ENCODE measurements at places on chromosomes 7 and 10.

- peak; percentile 21 for DNase-seq
Measured at GRCh38 chr7:100190048-100190711, 12.5 kb downstream of the STAG3 start.

GRCh38 chr7:102840404-102840803, 72.4 kb upstream of the LRRC17 start:
- no peak for DNase-seq

DNA sequence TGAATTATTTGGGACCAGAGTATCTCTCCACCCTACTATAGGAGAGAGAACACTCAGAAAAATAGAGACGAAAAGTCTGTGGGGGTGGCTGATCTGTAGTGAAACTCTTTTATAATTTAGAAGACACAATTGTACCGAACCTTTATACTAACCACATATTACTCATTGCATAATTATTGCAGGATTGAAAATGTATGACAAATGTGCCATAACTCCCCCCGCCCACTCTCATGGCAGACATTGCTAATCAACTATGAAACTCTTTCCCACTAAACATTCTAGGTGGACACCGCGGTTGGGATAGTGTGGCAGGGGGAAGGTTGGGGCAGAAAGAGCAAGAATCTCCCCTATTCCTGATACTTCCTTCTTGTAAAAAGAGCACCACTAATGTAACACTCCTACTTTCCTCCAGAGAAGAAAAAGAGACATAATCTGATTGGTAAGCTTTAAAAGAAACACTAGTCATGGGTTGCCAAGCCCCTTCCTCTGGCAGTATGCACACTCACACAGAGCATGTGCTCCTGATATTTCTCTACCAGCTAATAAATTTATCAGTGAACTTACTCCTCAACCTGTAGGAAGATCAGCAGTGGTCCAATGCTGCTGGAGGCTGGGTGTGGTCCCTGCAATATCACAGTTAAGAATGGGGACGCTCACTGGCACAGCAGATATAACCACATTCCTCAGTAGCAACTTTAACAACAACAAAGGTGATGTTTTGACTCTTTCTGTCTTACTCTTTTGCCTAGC, 18.7 kb upstream of the ARID5B start:
- DNase-seq: no peak

GRCh38 chr10:121942749-121943416, 15.1 kb upstream of the ATE1 start:
- peak; percentile 95 for DNase-seq

DNA sequence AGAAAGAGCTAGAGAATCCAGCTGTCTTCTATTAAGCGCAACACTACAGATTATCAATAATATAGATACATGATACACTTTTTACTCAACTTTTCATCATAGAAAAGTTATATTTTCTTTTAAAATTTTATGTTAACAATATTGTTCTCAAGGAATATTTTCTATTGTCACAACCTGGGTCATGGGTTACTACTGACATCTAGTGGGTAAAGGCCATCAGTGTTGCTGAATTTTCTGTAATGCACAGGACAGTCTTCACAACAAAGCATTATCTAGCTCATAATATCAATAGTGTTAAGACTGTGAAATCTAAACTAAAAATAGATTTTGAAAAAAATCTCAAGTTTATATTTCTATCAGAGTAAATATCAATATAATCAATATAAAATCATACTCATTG, 209.8 kb downstream of the ZNF33B start:
- DNase-seq: peak; percentile 7

- DNase-seq: no peak
Measured at GRCh38 chr7:142807855-142808460, 37.2 kb downstream of the PRSS2 start.

DNA sequence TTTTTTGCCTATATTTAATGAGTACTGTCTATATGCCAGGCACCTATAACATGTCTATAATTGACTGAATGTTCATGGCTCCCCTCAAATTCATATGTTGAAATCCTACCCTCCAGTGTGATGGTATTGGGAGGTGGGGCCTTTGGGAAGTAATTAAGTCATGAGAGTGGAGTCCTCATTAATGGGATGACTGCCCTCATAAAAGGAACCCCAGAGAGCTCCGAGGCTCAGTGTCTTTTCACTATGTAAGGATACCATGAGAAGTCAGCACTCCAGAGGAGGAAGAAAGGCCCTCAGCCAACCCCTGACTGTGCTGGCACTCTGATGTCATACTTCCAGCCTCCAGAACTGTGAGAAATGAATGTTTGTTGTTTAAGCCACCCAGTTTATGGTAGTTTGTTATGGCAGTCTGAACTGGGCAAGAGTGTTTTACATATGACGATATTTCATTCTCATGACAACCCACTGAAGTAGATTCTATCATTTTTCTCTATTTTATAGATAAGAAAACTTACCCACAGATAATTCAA, 61.1 kb upstream of the PCGF5 start:
- DNase-seq: no peak

DNA sequence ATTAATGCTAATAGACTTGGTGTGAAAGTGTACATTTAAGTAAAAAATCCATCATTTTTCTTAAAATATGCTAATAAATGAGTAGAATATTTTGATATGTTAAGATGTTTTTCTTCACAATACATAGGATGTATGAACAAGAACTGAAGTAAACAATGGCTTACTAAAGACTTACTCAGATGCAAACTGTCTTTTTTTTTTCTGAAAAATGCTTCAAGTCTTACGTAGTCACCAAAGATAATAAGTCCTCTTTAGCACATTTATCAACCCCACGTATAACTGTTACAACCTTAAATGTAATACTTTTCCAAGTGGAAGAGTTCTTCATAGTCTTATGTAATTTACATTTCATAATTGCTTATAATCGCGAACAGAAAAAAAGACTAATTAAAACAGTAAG, 54.8 kb downstream of the MDFIC start:
- DNase-seq: peak; percentile 28

DNA sequence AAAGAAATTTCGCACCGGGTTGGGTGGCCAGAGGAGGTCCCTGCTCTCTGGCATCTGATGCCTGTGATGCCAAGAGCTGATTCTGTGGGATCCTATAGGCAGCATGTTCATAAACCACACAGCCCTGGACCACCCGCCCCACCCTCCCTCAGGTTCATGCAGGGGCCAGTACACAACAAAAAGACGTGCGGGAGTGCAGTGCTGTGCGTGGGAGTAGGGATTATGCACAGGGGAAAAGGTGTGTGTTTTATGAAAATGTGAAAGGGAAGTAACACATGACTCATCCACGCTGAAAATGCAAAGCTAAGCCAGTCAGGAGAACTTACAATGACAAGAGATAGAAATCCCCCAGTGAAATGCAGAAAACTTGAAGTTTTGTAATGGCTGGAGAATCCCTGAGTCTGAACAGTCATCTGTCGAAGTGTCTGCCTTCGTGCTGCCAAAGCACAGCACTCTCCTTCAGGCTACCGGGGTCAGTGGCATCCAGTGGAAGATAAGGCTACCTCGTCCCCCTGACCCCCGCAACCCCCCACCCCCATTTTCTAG, 1.1 kb downstream of the KIAA1217 start:
- DNase-seq: peak; percentile 87

GRCh38 chr7:111029574-111030251, 61.2 kb upstream of the LRRN3 start:
- DNase-seq: peak; percentile 40

DNA sequence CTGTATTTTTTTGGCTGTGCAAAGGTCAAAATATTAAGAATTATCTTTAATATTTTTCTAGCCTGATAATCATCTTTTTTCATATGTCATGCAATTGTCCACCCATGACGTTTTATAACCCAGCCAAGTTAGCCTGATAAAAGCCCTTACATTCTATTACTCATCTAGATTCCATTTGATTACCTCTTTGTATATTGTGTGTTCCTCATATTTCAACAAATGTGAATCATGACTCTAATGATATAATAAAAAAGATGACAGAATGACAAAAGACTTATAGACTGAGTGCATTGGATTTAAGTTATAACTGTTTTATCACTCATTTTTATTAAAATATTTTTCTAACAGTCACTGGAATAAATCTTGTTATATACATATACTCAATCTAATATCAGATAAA, 1560.0 kb upstream of the LRRTM3 start:
- no peak for DNase-seq

GRCh38 chr10:5293691-5294550, 70.8 kb upstream of the UCN3 start:
- peak; percentile 56 for DNase-seq

DNA sequence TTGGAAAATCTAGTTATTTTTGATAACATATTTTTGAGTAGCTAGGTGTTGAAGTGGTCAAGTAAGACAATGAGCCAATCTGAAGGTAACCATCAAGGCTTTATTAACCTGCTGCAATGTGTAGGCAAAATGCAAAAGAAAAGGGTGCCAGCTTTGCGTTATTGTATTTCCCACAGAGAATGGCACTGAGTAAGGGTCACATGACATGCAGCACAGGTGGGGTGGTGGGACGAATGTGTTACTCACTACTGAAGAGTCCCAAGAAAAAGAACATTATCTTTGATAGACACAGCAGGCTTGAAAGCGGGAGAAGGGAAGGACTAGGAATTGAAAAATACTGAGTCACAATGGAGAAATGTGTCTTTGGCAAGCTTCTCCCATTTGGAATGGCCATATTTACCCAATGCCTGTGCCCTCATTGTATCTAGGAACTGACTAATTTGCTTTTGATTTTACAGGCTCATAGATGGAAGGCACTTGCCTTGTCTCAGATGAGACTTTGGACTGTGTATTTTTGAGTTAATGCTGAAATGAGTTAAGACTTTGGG, 898.6 kb upstream of the POT1 start:
- DNase-seq: no peak

DNA sequence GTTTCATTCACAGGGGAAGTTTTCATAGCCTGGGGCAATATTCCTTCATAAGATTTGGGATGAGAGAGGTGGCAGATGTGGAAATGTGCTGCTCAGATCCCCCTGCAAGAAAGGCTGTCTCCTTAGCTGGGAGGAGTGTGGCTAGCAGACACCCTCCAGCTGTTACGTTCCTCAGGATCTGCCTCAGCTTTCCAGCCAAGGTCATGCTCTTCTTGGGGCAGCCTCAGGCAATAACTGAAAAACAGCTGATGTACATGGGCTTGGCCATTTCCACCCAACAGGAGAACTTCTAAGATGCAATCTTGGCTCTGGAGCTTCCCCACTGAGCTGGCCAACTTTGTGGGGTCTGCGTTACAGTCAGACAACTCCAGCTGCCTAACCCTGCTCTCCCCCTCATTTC, 51.3 kb upstream of the SEPTIN7 start:
- DNase-seq: no peak

- DNase-seq: no peak
Measured at GRCh38 chr10:12327074-12327473, 22.3 kb upstream of the CAMK1D start.

- no peak for DNase-seq
Measured at GRCh38 chr10:116708391-116708821, 34.0 kb downstream of the HSPA12A start.

DNA sequence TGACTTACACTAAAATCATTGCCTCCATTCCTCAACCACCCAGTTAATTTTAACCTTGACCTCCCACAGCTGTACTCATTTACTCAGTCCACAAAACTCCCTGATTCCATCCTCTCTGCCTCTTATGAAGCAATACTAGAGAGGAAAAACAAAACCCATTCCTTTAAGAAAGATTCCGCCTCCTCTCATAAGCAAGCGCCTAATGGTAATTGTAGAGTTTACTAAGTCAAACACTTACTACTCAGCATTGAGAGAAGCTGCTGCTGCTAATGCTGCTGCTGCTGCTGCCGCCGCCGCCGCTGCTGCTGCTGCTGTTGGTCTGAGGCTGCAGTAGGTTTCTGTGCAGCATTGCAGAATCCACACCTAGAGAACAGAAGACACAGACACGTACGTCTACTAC, 2.1 kb upstream of the ADD3 start:
- DNase-seq: no peak

- DNase-seq: no peak
Measured at GRCh38 chr7:66919704-66920103, 1.3 kb upstream of the TMEM248 start.

All from kidney capillary endothelial cell (primary cell).